ENCODE measurements at places on chromosomes 11 and 22.
A peak's percentile ranks its signal among the peaks of the same experiment; 100 is the strongest.

DNA sequence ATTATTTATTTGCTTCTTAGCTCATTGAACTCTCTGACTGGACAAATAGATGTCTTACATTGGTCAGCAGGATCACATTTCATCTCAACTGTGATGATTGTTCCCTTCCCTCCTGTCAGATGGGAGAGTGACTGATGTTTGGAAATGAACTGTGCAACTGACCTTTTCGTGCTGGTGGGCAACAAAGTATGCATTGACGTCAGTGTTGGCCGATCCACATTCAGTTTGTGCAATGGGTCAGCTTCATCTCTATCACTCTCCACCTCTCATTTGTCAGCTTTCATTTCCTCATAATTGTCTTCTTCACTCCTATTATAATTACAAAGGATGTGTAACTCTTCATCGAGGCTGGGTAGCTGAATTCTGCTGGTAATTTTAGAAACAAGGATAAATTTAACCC lies 71.3 kb downstream of the PPP2R1B start:
- no peak for DNase-seq

GRCh38 chr11:116499396-116500003 lies 273.3 kb downstream of the BUD13 start:
- peak; percentile 67 for DNase-seq

DNA sequence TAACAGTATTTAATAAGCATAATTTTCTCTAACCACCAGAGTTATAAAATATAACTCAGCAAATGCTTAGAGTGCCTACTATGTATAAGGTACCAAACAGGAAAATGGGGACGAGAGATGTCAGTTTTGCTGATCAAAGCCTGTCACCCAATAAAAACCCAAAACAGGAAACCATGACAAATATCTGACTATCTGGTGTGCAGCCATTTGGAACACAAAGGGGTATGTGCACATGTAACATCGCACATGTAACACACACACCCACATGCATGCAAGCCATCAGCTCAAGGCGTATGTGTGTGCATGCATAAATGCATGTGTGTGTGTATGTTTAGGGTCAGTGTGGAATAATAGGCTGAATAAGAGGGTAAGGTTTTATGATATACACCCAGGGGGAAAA lies 64.2 kb downstream of the PRR5L start:
- no peak for DNase-seq

DNA sequence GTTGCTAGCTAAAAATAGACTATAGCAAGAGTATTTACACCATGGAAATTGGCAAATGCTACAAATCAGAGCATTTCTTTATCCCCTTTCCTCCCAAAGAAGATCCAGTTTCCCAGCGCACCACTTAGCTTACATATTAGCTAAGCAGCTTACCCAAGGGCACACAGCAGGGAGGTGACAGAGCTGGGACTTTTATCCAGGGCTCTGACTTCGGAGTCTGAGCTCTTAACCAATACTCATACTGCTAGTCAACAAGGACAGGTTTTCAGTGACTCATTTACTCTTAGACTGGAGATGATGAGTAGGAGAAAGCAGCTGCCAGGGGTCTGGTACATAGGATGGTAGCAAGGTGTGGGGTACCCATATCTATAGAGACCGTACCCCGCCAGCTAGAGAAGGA lies 38.4 kb downstream of the NAV2 start:
- DNase-seq = no peak

DNA sequence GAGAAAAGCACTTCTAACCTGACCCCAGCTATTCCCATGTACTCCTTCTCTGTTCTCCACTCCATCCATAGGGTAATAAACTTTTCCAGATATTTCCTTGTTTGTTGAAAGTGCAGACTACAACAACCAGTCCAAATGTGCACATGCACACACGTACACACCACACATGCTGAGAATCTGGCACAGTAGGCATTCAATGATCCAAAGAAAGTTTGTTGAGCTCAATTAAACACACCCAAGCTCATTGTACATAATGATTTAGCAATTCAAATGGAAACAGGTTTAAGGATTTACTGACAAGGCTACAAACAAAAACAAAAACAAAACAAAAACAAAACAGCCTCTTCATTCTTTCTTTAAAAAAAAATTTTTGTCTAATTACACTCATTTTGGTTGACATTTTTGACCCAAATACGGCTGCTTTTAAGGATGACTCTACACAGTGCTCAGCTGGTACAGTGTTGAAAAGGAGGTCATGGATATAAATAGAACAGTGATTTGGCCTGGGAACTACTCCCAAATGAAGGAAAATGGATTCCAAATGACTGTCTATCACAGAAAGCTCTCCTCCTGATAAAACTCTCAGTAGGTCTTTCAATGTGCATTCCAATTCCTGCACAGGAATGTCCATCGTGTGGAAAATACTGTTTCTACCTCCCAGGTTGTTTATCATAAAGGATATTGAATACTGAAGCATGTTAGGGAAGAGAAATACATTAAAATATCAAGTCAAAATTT lies 232.2 kb downstream of the GUCY1A2 start:
- no peak for DNase-seq

- no peak for DNase-seq
These were observed 3.0 kb downstream of the ASCL2 start for GRCh38 chr11:2267306-2267850.

DNA sequence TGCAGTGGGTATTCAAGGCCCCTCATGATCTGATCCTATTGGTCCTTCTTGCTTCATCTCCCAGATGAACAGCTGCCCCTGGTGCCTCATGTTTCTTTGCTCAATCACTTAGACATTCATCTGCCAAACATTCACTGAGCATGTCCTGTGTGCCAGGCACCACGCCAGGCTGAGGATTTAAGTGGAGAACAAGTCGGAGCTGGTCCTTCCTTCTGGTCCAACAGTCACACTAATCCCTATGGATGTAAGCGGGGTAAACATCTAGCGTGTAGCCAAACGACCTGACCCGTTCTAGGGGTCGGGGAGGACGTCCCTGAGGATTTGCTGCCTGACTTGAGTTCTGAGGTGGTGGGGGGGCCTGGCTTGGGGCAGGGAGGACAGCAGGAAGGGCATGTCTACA lies 21.9 kb downstream of the ZMAT5 start:
- no peak for DNase-seq

- DNase-seq = no peak
These were observed 92.3 kb upstream of the TEAD1 start for GRCh38 chr11:12581923-12582322.

DNA sequence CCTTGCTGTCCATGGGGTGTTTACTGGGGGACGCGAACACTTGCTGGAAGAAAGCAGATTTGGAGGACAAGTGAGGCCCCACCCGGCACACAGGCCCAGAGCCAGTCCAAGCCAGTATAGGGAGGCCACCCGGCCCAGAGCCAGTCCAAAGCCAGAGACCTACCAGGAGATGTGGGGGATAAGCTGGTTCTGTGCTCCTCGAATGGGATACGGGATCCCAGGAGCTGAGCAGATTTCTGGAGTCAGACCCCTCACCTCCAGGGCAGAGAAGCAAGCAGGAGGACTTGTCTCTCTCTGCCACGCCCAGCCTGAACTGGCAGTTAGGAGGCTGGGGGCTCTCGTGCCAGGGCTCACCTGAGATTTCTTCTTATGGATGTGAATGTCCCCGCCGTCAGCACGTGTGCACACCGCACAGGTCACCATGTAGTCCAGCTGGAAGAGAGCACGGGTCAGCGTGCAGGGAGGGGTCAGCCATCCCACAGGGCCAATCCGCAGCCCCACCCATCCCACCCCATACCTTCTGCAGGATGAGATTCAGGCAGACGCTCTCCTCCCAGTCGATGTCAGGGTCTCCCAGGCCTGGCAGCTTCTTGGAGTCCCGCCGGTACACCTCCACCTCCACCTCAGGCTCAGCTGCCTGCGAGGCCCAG lies 35.3 kb downstream of the KIAA0930 start:
- peak; percentile 4 for DNase-seq

DNA sequence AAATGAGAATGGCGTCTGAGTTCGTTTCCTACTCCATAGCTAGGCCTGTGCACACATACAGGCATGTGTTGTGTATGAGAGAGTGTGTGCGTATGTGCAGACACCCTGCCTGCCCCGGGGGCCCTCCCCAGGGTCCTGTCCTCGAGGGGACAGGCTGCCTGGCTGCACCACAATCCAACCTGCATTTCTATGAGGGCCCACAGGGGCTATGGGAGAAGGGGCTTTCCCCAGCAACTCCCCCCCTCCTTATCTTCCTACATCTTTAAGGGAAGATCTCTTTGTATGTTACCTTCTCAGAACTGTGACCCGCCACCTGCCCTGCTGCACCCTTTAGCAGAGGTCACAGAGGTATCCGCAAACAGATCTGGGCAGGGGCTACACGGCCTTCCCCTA lies 14.9 kb downstream of the ADORA2A start:
- DNase-seq = peak; percentile 36

DNA sequence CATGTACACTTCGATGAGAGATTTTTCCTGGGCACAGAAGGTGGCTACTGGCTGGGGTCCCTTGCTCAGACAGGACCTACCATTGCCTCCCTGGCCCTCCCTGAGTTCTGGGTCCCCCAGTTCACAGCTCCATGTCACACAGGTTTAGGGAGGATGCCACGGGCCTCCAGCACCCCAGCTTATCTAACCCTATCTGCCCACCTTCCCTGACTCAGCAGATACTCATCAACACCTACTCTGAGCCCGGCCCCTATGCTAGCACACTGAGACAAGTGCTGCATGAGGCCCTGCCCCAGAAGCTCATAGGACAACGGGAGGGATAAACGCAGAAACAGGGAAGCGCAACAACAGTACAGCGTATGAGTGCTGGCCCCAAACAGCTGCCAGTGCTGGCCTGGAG lies 9.6 kb downstream of the NAGA start:
- no peak for DNase-seq
